ENCODE measurements at places on chromosomes 12 and 14.

DNA sequence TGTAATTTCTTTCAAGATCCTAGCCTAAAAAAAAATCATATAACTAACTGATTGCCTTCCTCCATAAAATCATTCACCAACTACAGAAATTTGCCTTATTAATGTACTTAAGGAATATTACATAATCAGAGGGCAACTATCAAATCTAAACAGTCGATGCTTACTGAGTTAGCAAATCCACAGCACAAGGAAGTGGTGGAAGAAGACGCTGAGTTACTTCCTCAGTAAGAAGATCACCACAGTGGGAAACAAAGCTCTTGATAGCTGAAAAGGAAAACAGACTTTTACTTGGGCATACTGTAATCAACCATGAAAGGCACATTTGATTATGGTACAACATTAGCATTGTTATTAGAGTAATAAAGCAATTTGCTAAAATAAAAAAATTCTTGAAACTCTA is 48.7 kb downstream of the HEATR5A start:
- no peak for DNase-seq

DNA sequence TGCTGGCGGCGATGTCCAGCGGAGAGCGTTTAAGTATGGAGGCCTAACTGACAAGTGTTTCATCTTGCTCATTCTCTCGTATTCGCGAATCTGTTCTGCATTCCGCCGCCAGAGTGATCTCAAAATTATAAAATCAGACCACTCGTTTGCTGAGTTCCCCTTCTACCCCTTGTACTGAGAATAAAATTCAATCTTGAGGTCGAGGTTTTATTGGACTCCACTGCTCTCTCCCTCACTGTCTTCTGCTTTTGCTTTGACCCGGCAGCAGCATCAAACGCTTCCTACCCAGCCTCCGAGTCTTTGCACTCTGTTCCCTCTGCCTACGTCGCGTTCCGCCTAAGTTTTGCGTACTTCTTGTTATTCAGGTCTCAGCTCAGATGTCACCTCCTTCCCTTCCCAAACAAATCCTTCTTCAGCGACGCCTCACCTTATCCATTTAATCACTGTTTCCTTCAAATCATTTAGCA is 462 bp downstream of the KNTC1 start:
- no peak for DNase-seq

GRCh38 chr12:51753980-51754675 is 94.4 kb downstream of the FIGNL2 start:
- peak; percentile 12 for DNase-seq

GRCh38 chr12:14946162-14946561 is 7.8 kb upstream of the ERP27 start:
- DNase-seq: no peak

DNA sequence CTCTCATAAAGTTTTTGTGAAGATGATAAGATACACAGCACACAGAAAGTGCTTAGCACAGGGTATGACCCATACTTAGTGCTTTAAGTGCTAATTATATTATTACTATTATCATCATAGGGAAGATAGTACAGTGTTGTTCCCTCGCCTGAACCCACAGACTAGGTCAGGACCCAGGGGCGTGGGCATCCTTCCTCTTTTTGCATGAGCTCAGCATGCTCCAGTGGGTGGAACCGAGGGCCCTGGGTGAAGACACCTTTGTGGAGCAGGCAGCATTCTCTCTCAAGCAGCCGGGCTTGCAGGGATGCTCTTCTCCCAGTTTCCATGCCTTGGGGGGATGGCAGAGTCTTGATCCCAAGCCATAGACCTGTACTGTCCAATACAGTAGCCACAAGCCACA is 34.8 kb downstream of the CRACR2A start:
- no peak for DNase-seq

DNA sequence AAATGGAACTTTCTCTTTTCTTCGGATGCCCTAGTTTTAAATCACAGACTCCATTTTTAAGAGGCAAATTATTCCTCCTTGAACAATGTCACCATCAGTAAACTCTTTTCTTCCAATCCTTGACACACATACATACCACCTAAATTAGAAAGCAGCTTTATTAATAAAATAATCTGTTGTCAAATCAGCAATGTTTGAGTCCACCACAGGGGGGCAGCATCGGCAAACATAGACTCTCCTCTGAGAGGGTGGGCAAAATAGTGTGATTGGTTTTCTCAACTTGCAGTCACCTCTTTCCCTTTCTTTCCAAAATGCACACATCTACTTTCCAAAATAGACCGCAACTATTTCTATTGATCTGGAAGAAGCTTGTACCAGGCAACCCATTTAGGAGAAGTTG is 438.4 kb upstream of the OR4E1 start:
- no peak for DNase-seq

- peak; percentile 78 for DNase-seq
Observed at GRCh38 chr12:63844391-63845341, at the start of gene SRGAP1. SRGAP1 (plus strand) TSS chr12:63844700; CDS start chr12:63844817, 117 bp downstream.

DNA sequence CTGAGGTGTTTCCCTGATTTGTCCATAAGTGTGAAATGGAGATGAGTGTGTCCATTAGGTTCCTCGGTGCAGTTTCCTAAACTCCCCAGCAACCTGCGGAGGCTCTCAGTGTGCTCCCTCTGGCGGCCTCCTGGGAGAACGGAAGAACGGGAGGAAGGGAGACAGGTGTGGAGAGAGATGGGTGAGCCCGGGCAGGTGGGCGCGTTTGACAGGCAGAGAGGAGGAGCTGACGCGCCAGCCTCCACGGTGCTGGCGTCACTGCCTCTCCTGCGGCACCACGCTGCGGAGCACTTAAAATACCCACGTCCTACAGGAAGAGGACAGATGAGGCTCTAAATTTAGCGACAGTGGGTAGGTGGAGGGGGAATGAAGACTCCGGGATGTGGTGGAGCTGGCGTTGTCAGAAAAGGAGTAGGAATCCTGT is 26.8 kb upstream of the PEX5 start:
- no peak for DNase-seq

- no peak for DNase-seq
Observed at GRCh38 chr14:55102141-55102621, 26.9 kb upstream of the LGALS3 start.

GRCh38 chr12:52181746-52182145 is 10.1 kb downstream of the KRT80 start:
- no peak for DNase-seq

- no peak for DNase-seq
Observed at GRCh38 chr12:19971361-19972280, 396.7 kb upstream of the PDE3A start.

Measured in left renal pelvis (tissue), 4 donors.